ENCODE measurements at places on chromosomes 13 and 19.

DNA sequence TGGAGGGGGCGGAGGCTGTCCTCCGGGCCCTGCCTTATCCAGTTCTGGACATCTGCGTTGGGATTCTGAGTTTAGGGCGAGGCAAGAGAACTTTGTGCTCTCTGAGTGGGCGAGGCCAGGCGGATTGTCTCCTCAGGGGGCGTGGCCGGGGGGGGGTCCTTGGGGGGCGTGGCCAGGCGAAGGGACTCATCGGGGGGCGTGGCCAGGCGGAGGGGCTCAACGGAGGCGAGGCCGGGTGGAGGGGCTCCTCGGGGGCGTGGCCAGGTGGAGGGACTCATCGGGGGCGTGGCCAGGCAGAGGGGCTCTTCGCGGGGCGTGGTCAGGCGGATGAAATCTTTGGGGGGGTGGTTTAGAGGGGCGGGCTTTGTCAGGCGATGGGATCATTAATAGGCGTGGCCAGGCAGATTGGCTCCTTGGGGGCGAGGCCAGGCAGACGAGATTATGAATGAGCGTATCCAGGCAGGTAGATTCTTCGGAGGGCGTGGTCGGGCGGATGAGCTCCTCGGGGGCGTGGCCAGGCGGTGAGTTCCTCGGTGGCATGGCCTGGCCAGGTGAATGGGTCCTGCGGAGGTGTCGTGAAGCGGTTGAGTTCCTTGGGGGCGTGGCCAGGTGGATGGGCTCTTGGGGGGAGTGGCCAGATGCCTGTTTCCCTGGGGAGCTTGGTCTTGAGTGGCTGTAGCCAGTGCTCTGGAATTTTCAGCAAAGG lies 10.3 kb upstream of the CACNG7 start:
- ATAC-seq = no peak

DNA sequence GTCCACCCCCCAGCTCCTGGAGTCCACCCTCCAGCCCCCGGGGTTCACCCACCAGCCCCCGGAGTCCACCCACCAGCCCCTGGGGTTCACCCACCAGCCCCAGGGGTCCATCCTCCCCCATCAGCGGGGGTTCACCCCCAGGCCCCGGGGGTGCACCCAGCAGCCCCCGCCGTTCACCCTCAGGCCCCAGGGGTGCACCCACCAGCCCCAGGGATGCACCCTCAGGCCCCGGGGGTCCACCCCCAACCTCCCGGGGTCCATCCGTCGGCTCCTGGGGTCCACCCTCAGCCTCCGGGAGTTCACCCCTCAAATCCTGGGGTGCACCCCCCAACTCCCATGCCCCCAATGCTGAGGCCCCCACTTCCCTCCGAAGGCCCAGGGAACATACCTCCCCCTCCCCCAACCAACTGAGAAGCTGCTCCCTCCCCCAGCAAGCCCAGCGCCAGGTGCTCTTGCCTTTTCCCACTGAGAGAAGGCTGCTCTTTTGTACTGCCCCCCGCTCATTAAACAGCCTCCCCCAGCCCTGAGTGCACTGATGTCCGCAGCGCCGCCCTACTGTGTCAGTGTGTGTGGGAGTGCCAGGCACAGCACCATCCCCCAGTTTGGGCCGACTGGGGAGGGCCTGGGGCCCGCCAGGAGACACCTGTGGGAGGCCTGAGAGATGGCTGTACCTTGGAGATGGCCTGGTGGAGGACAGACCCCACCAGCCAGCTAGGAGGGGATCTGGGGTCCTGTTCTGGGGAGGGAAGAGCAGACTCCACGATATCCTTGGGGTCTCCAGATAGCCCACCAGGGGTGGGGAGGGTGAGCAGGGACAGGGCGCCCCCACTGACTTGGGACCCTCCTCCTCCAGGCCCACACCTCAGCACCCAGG lies 750 bp upstream of the AMH start:
- ATAC-seq = no peak

DNA sequence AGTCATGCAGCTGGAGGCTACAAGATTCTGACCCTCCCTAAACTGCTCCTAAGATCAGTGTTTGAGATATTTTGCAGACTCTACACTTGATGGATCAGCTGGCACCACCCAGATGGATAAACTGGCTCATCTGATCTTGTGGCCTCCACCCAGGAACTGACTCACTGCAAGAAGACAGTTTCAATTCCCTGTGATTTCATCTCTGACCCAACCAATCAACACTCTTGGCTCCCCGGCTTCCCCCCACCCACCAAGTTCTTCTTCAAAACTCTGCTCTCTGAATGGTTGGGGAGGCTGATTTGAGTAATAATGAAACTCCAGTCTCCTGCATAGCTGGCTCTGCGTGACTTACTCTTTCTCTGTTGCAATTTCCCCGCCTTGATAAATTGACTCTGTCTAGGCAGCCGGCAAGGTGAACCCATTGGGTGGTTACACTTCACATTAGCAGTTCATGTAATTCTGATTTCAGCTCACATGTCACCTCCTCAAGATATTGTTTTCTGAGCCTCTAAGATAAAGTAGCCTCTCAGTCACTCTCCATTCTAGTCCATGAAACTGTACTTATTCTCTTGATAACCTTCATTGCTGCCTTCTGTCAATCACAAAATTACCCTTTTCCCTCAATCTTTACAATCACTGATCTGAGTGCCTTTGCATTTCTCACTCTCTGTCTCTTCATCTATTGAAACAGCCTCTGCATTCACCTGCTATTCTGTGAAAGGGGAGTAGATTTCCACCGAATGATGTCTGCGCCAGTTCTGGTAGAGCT lies 9.9 kb upstream of the FPR3 start:
- ATAC-seq = peak; percentile 66

- peak; percentile 5 for ATAC-seq
Observed at GRCh38 chr13:98536729-98537128, 40.2 kb downstream of the STK24 start.

GRCh38 chr19:35268536-35269437 lies at the start of gene USF2:
Gene USF2, plus strand, starts transcription at chr19:35268962. Its CDS starts 140 bp downstream, at chr19:35269102.
- ATAC-seq = no peak

DNA sequence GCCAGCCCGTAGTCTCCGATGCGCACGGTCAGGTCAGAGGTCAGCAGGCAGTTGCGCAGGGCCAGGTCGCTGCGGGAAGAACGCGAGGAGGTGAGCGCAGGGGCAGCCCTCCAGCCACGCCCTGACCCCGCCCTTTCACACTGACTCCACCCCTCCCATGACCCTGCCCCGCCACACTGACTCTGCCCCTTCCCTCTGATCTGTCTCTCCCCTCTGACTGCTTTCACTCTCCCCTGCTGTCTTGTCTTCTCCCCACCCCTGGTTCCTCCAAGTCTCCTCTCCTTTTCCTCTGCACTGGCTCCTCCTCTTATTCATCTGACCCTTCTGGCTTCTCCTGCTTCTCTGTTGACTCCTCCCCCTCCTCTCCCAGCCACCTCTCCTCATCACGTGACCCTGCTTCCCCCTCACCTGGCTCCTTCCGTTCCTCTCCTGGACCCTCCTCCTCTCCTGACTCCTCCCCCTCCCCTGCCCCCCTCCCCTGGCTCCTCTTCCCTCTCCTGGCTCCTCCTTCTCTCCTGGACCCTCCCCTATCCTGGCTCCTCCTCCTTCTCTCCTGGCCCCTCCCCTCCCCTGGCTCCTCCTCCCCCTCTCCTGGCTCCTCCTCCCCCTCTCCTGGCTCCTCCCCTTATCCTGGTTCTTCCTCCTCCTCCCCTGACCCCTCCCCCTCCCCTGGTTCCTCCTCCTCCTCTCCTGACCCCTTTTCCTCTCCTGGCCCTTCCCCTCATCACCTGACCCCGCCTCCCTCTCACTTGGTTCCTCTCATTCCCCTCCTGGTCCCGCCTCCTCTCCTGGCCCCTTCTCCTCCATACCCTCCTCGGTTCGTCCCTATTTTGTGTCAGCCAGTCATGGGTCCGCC lies 9.9 kb downstream of the LMTK3 start:
- peak; percentile 83 for ATAC-seq

DNA sequence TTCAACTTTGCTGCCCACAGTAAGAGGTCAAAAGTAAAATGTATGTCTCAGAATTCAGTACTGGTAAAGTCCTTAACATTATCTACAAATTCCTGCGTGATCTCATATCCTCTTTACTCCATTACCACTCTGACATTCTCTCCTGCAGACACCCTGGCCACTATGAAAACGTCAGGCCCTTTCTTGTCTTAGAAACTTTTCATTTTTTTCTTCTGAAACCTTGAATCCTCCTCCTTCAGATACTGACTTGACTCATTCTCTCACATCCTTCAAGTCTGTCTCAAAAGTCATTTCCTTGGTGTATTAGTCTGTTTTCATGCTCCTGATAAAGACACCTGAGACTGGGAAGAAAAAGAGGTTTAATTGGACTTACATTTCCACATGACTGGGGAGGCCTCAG lies 262.3 kb downstream of the POU4F1 start:
- no peak for ATAC-seq

DNA sequence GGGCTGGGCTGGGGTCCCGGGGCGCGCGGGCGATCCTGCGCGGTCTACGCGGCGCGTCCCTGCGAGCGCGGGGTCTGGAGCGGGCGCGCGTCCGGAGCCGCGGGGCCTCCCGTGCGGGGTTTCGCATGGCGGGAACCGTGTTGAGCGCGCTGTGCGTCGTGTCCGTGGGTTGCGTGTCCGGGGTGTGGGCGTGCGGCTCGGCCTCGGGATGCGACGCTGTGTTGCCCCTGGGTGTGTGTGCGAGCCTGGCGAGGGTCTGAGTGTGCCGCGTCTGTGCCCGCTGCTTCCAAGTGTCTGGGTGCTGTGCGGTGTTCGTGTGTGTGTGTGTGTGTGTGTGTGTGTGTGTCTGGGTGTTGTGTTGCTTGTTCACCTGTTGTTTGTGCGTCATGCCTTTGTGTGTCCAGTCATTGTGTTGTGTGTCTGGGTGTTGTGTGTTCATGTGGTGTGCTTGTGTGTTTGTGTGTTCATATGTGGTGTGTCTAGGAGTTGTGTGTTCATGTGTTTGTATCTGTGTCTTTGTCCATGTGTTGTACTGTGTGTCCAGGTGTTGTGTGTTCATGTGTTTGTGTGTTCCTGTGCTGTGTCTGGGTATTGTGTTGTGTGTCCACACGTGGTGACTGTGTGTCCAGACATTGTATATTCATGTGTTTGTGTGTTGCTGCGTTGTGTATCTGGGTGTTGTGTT lies 552 bp downstream of the PLK5 start:
- no peak for ATAC-seq

- no peak for ATAC-seq
Observed at GRCh38 chr13:65909501-65909900, 1320.6 kb downstream of the PCDH9 start.

DNA sequence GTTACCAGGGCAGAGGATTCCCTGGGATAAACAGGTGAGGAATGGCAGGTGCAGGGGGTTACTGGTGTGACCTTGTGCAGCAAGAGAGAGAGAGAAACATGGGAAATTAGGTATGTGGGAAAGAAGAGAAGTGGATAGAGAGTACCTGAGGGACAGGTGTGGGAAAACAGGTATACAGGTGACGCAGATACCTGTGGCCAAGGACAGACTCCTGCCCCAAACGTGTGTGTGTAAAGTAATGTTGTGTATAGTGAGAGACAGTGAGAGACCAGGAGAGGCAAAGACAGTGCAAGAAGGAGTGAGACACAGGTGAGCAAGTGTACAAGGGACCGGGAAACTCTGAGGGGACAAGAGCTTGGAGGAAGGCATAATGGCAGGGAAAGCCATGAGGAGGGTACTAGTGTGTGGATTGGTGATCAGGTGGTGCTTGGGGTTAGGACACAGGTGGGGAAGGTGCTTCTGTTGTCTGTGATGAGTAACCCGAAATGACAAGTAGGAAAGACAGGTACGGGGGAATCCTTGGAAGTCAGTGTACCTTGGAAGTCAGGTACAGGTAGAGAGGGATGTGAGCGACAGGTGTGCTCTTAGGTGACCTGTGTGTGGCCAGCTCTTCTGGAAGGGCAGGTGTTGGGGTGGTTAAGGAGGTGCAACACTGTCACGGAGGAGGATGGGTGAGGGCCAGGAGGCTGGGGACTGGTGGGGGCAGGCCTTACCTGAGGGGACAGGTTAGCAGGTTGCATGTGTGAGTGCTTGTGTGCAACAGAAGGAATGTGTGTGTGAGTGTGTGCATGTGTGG lies 2.8 kb downstream of the ERFL start:
- no peak for ATAC-seq

DNA sequence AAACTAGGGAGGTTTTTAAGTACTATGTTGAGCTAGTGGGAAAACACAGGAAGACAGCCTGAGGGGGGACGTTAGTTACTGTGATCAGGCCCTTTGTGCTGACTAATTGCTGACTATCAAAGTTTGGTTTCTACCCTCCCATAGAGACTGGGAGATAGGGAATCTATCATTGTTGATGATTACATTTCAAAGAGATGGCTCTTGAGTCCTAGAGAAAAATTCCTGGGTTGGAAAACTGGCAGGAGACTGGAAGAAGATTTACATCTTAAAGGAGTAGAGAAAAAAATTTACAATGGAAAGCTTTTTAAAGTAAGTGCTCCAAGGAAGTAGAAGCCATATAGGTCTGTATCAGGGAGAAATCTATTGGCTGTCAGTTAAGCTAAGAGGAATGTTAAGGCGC lies 522.0 kb upstream of the KLHL1 start:
- ATAC-seq = no peak

DNA sequence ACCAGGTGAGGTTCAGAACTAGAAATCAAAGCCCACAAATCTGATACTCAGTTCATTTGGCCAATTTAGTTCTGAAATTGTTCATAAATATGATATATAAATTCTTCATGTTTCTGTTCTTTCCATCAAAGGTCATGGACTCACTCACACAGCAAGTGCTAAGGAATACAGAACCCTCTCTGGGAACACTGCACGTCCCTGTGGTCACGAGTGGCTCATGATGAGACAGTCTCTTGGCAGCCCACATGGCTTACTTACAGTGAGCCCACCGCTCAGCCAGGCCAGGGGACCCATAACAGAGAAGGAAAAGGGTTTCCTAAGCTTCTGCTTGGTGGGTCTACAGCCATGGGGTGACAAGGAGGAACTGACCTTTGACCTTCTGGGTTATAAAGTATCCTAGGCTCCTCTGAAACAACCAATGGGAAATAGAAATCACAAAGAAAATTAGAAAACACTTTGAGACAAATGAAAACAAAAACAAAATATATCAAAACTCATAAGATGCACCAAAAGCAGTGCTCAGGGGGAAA lies 67.4 kb downstream of the CDADC1 start:
- no peak for ATAC-seq

- ATAC-seq = no peak
Observed at GRCh38 chr13:113527272-113527958, 36.9 kb upstream of the DCUN1D2 start.

- peak; percentile 67 for ATAC-seq
Observed at GRCh38 chr19:41993612-41994483, at the start of gene ATP1A3. Gene ATP1A3, minus strand, starts transcription at chr19:41994230. Its CDS starts 154 bp downstream, at chr19:41994076.

GRCh38 chr19:7900931-7901330 lies 2.7 kb upstream of the MAP2K7 start:
- ATAC-seq = peak; percentile 36

DNA sequence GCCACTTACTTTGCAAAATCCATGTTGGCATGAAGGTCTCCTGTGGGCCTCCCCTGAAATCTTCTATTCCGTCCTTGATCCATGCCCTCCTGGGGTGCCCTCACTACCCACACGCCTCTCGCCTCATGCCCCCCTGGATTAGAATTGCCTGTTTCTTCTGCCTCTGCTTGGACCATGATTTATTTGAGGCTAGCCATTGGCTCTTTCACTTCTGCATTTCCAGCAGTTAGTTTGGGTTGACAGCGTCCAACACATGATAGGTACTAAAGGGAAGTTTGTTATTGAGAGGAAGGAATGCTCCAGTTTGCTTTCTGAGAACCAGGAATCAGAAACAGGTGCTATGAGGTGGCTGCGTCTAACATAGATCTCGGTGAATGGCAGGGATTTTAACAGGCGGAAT lies 30.5 kb upstream of the TPTE2 start:
- ATAC-seq = no peak
